Keratinocyte (primary cell): ENCODE measurements at places on chromosomes 13 and 19. TPM values are rescaled to one million over a fixed set of nuclear protein-coding genes. Genes with fewer than 3 reads are reported as not detected.

DNA sequence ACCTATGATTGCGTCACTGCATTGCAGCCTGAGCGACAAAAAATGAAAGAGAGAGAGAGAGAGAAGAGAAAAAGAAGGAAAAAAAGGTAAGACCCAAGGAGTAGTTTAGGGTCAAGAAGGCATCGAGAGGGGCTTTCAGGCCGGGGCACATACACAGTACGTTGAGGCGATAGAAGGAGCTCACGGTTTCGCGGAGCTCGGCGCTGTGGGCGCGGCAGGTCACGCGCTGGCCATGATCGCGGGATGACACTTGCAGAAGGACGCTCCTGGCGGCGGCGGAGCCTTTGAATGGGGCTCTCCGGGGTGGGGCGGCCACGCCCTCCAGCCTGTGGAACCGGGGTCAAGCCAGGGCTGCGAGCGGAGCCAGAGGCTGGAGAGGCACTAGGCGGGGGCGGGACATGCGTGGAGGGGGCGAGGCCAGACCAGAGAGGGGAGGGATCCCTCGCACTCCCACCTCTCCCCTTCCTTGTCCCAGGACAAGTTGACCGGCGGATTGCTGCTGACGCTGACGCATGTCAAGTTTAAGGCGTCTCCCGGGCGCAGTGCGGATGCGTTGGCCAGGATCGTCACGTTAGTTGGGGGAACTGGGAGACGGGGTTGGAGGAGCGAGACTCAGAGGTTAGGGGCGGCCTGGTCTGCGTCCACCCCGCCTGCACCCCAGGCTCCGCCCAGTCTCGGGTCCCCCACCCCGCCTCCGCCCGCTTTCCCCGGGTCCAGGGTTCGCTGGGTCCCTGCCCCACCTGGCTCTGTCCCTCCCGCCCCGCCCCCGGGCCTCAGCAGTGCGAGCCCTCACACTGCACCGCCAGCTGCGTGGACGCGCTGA lies 6.9 kb downstream of the NPHS1 start:
- peaks cover 39% of the 10 kb centered on the region for H3K27me3 ChIP-seq
- H3K27ac ChIP-seq, result no peak overlapping the region
- no peaks in the 10 kb centered on the region for H3K36me3 ChIP-seq

DNA sequence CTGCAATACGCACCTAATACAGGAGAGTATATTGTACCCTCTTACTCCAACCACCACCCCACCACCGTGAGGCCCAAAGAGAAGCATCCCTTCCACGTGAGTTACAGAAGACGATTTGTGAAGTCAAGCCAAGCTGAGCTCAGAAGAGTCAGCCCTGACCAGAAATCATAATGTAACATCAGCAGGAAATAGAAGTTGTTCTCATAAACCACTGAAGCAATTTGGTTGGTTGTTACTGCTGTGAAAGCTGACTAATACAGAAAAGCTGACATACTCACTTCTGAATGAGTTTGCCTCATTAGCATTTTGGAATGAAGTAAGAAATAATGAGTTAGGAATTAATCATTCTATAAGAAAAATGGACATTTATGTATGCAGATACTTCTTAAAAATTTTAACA lies 749.4 kb upstream of the SLC10A2 start:
- H3K4me3 ChIP-seq, result no peak overlapping the region
- DNase-seq, result no peak
- no peaks in the 10 kb centered on the region for H3K36me3 ChIP-seq

DNA sequence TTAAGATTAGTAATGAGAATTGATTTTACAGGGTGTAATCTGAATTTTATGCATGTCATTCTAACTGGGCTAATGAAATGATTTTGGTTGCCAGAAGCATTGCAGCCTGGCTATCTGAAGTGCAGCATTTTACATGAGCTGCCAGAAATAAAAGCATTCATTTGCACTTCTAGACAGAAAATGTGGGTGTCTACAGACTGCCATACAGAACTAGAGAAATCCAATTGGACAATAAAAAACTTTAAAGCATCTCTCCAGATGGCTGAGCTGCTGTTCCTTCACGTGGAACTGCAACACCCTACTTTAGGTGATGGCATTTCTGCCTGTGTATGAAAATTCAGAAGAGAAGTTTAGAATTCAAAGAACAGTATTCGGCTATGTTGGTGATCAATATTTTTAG lies 450.1 kb upstream of the SLITRK1 start:
- no peak overlapping the region for H3K27ac ChIP-seq
- no peaks in the 10 kb centered on the region for H3K4me1 ChIP-seq
- no peaks in the 10 kb centered on the region for H3K27me3 ChIP-seq

DOHH gene
- polyA plus RNA-seq, result 4.2 to 7.4 TPM (median 6.2 TPM) in 3 replicates

- H3K27ac ChIP-seq, result no peak overlapping the region
- H3K27me3 ChIP-seq, result no peaks in the 10 kb centered on the region
- DNase-seq, result no peak
- no peaks in the 10 kb centered on the region for H3K4me1 ChIP-seq
- no peak overlapping the region for H3K4me3 ChIP-seq
Measured at GRCh38 chr13:77776704-77777103, 79.2 kb downstream of the SLAIN1 start.

DNA sequence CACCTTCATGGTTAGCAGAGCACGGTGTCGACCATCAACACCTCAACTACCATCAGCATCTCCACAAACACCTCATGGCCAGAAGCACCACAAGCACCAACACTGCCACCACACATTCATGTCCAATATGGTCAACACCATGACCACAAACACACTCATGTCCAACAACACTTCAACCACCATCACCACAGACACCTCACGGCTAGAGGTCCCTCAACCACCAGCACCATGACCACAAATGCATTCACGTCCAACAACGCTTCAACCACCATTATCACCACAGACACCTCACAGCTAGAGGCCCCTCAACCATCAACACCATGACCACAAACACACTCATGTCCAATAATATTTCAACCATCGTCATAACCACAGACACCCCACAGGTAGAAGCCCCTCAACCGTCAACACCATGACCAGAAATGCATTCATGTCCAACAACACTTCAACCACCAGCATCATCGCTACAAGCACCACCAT lies 10.2 kb downstream of the TRAPPC5 start:
- no peaks in the 10 kb centered on the region for H3K36me3 ChIP-seq
- no peak overlapping the region for H3K4me3 ChIP-seq
- no peaks in the 10 kb centered on the region for H3K4me1 ChIP-seq
- no peak for DNase-seq
- H3K27me3 ChIP-seq, result no peaks in the 10 kb centered on the region

- H3K4me1 ChIP-seq, result no peaks in the 10 kb centered on the region
- H3K4me3 ChIP-seq, result no peak overlapping the region
- DNase-seq, result no peak
- no peaks in the 10 kb centered on the region for H3K36me3 ChIP-seq
Measured at GRCh38 chr19:29393915-29394460, 131.8 kb upstream of the VSTM2B start.

GRCh38 chr13:112893570-112894422 lies 75.2 kb upstream of the MCF2L start:
- H3K4me1 ChIP-seq, result no peaks in the 10 kb centered on the region
- no peaks in the 10 kb centered on the region for H3K36me3 ChIP-seq
- H3K27ac ChIP-seq, result no peak overlapping the region
- no peak for DNase-seq
- peaks cover 71% of the 10 kb centered on the region for H3K27me3 ChIP-seq
